Muscle of arm (tissue), 14 donors: ENCODE measurements at places on chromosomes 12 and 14. TPM values are rescaled to one million over a fixed set of nuclear protein-coding genes. Genes with fewer than 3 reads are reported as not detected.

GRCh38 chr14:92552066-92552465, 38.5 kb downstream of the RIN3 start:
- no peak for DNase-seq

- DNase-seq, result no peak
These were observed 30.4 kb upstream of the PCNX4 start for GRCh38 chr14:60061371-60061770.

GRCh38 chr14:105300542-105301102, at the start of gene BRF1:
TSS of gene BRF1 (minus strand) at chr14:105301001. CDS start at chr14:105300629, 372 bp downstream.
- DNase-seq, result peak; percentile 94

DNA sequence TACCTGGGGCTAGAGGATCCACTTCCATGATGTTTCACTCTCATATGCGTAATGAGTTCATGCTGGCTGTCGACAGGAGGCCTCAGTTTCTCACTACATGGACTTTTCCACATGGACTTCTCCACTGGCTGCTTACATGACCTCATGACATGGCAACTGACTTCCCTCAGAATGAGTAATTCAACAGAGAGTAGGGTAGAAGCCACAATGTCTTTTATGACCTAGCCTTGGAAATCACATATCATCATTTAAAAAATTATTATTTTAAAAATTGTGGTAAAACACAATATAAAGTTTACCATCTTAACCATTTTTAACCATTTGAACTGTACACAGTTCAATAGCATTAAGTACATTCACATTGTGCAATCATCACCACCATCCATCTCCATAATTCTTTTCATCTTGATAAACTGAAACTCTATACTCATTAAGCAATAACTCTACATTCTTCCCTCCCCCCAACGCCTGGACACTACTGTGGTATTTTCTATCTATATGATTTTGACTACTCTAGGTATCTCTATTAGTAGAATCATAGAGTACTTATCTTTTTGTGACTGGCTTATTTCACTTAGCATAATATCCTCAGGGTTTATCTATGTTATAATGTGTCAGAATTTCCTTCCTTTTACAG, 144.5 kb downstream of the TGFB3 start:
- DNase-seq, result no peak

DNA sequence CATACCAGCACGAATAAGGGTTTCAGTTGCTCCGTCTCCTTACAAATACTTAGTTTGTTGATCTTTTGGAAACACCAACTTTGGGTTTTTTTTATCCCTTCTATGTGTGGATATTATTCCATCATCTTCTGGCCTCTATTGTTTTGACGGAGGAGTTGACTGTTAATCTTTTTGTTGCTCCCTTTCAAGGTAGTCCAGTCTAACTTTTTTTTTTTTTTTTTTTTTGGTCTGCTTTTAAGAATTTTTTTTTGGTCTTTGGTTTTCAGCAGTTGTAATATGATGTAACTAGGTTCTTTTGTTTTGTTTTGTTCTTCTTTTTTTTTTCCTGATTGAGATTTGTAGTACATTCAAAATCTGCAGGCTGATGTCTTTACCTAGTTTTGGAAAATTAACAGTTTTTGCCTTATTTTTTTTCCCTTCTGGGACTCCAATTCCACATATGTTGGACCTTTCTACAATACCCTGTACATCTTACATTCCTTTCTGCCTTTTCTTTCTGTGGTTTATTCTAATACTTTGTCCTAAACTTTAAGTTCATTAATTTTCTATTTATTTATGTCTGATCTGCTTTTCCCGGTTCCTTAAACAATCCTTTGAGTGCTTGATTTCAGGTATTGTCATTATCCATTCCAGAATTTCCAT, 54.9 kb downstream of the DNAH10 start:
- no peak for DNase-seq

- no peak for DNase-seq
These were observed 91.6 kb downstream of the FOXN3 start for GRCh38 chr14:89325299-89325883.

DNA sequence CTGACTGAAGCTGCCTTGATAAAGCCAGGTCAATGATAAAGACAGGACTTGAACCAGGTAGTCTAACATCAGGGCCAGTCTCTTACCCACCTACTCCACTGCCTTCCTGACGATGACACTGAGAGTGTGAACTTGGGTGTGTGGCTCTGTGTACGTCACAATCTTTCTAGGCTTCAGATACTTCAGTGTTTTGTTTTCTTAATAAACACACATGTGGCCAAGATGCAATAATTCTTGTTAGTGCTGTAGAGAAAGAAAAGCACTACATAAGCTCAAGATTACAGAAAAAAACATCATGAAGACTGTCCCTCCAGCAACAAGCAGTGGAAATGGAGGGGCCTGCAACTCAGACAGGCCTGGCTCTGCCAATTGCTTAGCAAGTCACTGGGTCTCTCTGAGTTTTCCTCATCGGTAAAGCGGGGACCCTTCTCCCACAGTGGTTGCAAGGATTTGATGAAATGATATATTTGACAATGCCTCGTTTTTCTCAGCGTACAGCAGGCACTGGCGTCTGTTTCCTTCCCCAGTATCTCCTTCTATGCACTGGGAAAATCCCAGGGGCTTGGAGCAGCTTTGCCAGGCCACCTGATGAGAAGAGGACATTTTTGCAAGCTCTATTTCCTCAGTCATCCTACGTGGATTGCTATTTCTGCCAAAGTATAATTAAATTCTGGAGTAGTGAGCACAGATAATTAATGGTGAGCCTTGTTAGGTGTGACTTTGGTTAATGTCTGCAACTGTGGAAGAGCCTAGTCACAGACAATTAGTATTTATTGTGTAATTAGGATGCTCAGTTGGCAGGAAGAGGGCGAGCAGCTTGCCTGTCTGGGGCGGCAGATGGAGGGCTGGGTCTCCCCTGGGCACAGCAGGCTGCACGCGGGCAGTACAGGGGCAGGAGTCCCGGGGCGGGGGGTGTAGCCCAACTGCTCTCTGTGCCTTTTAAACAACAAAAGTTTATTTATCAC, 55.8 kb upstream of the CHGA start:
- no peak for DNase-seq

- DNase-seq, result no peak
These were observed 148.8 kb upstream of the BMP4 start for GRCh38 chr14:54105406-54105805.

DNA sequence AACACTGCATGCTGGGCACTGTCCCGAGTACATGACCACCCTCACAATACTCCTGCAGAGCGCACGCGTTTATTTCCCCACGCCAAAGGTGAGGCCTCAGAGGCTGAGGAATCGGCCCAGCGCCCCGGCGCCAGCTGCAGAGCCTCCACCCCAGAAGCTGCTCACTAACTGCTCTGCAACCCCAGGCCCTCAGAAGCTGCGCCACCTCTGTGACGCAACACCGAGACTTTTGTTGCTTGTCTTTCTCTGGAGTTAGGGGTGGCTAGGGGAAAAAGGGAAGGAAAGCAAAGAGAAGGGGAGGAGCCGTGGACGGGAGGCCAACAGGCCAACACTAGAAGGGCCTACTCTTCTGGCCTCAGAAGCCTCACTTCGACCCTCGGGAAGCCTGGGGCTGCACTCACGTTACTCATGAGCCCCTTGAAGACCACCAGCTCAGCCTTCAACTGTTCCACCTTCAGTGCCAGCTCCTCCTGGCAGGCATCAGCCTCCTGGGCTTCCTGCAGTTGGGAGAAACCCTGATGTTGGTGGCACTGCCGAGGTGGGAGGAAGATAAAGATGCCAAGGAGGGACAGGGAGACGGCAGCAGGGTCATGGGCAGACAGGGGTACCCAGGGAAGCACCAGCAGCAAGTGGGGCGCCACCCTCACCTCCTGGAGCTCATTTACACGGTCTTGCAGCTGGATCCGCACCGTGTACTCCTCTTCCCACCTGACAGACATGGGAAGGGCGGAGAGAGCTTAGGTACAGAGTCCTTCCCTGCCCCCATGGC, 5.4 kb downstream of the IFFO1 start:
- DNase-seq, result no peak

- DNase-seq, result no peak
These were observed 21.5 kb downstream of the ALDH6A1 start for GRCh38 chr14:74062809-74063150.

GRCh38 chr12:1630133-1630826, 1.2 kb downstream of the WNT5B start:
- no peak for DNase-seq

DNA sequence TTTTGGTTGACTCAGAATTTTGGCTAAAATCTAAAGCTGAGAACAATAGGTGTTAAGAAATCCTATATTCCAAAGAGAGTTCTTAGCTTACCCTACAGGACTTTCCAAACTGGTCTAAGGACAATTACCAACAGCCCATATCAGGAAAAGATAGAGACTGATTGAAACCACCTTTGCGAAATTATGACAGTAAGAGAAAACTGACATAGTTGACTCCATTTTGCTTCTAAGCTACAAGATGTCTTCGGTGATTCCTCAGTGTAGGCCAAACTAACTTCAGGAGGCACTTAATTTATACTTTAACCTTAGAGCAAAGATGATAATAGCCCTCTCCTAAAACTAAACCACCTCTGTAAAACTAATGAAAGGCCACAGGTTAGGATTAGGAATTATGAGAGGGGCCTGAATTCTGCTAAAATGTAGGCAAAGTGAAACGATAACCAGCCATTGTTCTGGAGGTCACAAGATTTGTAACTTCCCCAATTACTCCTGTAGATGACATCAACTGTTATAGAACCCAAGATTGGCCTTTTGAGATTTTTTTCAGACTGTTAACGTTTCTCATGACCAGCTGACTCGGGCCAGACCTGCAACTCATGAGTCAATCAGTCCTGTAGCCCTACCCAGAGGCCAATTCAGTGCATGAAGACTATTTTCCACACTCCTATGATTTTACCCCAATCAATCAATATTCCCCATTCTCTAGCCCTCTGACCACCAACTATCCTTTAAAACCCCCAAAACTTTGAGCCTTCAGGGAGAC, 43.0 kb downstream of the KLRG1 start:
- DNase-seq, result no peak

DNA sequence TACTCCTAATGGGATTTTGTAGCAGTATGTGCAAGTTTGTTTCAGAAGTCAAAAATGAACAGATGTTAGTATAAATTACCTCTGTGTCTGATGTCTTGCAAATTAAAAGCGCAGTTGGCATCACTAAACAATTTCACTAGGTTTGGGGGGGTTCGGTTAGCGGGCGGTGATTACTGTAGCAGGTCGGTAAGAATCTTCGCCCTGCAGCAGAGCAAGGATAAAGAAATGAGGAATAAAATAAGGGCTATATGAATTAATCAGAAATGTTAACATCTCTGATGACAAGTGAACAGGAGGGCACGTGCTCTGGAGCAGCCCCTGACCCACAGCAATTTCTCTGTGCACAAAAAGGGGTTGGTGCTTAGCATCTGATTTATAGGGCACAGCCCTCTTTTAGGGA, 43.6 kb upstream of the VSX2 start:
- no peak for DNase-seq

DNA sequence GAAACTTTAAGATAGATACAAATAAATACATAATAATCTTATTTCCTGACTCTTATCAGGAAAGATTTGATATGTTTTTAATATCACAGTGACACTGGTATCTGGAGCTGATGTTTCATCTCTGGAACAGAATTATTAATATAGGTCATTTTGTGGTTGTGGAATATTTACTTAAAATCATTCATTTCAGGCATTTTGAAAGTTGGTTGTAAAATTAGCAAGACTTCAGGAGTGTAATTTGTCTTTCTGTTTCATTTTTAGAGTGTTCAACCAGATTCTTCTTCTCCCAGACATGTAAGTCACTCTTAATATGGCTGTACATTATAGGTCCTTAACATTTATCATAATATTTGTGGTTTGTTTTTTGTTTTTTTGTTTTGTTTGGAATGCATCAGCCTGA, 115.7 kb downstream of the PCNX1 start:
- no peak for DNase-seq

GRCh38 chr14:99889268-99889667, 96.1 kb downstream of the EML1 start:
- no peak for DNase-seq

GRCh38 chr12:110574044-110574443, 9.1 kb downstream of the PPTC7 start:
- DNase-seq, result no peak

DNA sequence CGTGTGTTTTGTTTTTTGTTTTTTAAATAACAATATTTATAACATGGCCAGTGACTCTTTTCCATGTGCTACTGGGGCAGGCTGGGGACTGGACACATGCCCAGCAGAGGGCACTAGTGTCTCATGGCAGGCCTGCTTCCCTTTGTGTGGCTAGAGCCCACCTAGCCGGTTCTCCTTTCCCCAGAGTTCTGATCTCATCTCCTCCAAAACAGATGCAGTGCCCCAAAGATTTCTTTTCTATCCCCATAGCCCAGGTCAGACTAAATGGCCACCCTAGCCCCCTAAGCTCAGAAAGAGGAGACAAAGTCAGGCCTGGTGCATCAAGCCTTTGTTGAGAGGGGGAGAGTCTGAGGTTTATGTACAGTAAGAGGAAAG, 21.2 kb downstream of the PRPF40B start:
- DNase-seq, result peak; percentile 82

GRCh38 chr12:121005346-121005815, 10.9 kb downstream of the C12orf43 start:
- DNase-seq, result no peak

GRCh38 chr14:56059054-56059453, 59.2 kb upstream of the PELI2 start:
- DNase-seq, result no peak

DNA sequence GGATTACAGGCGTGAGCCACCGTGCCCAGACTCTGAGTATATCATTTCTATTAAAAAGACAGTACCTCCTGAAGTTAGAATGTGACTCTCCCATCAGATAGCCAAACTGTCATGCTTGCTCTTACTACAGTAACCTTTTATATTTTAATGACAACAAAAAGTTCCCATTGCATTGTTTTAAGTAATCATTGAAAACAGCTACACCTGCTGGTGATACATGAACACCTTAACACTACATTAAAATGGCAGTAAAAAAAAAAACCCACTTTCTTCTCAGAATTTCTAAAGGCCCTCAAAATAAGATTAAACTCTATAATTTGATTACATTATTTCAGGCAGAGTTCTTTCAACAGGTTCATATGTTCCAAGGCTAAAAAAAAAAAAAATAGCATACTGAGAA, 76.7 kb downstream of the SH2B3 start:
- DNase-seq, result no peak

DNA sequence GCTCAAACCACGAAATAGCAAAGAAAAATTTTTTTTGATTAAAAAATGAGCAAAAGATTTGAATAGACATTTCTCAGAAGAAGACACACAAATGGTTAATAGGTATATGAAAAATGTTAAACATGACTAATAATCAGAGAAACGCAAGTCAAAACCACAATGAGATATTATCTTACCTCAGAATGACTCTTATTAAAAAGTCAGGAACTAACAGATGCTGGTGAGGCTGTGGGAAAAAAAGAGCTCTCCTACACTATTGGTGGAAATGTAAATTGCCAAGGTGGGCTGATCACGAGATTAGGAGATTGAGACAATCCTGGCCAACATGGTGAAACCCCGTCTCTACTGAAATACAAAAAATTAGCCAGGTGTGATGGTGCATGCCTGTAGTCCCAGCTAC, 315.5 kb upstream of the FLRT2 start:
- no peak for DNase-seq

Gene STXBP6
- polyA plus RNA-seq, result 18.0 TPM

Gene CLEC4A
- 2.5 TPM for polyA plus RNA-seq

Gene LRFN5
- polyA plus RNA-seq, result 6.9 TPM

Gene KLRD1
- polyA plus RNA-seq, result not detected

Gene GUCY2C
- polyA plus RNA-seq, result 0.28 TPM

Gene SIX1
- polyA plus RNA-seq, result 94.9 TPM

Gene CCDC175
- not detected for polyA plus RNA-seq

Gene B4GALNT3
- 7.2 TPM for polyA plus RNA-seq

Gene ACVRL1
- 55.1 TPM for polyA plus RNA-seq

Gene ST8SIA1
- polyA plus RNA-seq, result 8.9 TPM

Gene CLEC12A
- 0.37 TPM for polyA plus RNA-seq

Gene FAIM2
- polyA plus RNA-seq, result 9.5 TPM

Gene PPP4R4
- polyA plus RNA-seq, result 0.12 TPM
